ENCODE measurements at places on chromosomes 6 and 20. TPM values are rescaled to one million over a fixed set of nuclear protein-coding genes. Genes with fewer than 3 reads are reported as not detected.
A peak's percentile ranks its signal among the peaks of the same experiment; 100 is the strongest.

The IL17A gene
- total RNA-seq, result not detected

The CST5 gene
- not detected for total RNA-seq

The COL10A1 gene
- total RNA-seq, result 3.3 TPM

DNA sequence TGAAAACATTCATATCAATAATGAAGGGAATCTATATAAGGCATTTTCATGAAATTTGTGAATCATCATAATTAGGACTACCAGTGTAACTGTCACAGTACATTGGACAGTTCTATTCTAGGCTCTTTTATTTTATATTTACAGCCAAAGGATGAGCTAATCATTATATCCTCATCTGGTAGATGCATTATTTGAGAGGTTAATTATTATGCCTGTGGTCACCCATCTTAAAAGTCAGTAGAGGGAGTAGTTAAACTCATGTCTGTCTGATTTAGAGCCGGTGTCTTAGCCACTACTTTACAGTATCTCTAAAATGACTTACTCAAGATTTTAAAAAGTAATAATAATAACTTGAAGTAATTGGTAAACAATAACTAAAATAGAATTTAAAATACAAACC lies 899.3 kb upstream of the MAP3K7 start:
- no peak for DNase-seq

- no peak for DNase-seq
Observed at GRCh38 chr6:44969446-44970185, 358.5 kb upstream of the RUNX2 start.

GRCh38 chr20:17849901-17850683 lies 118.5 kb downstream of the SNX5 start:
- DNase-seq, result peak; percentile 85

- no peak for DNase-seq
Observed at GRCh38 chr20:64222851-64223525, 32.6 kb upstream of the PCMTD2 start.

- DNase-seq, result no peak
Observed at GRCh38 chr6:26197933-26198721, 110.9 kb downstream of the HFE start.
